Posterior vena cava (tissue), 2 donors: ENCODE measurements at places on chromosomes 5 and 9. TPM values are rescaled to one million over a fixed set of nuclear protein-coding genes. Genes with fewer than 3 reads are reported as not detected.

- DNase-seq, result no peak
These were observed 122.7 kb upstream of the LPAR1 start for GRCh38 chr9:111161015-111161415.

DNA sequence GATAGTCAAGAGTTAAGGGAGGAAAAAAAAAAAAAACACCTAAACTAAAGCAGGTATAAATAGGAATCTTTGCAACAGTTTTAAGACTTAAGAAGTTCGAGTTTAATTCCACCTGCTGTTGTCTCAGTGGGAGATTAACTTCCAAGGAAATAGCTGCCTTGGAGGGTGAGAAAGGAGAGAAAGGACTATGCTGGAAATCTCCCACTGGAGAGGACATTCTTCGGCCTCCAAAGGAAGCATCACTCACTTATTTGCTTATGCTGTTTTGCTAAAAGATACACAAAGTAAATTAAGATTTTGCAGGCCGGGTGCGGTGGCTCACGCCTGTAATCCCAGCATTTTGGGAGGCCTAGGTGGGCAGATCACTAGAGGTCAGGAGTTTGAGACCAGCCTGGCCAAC lies 317.9 kb upstream of the MPDZ start:
- DNase-seq, result no peak

GRCh38 chr5:57447658-57448057 lies 35.0 kb downstream of the ACTBL2 start:
- DNase-seq, result no peak

- DNase-seq, result no peak
These were observed 793.7 kb upstream of the RGMB start for GRCh38 chr5:97979740-97980139.

- DNase-seq, result no peak
These were observed 8.1 kb upstream of the PFDN1 start for GRCh38 chr5:140311011-140311467.

DNA sequence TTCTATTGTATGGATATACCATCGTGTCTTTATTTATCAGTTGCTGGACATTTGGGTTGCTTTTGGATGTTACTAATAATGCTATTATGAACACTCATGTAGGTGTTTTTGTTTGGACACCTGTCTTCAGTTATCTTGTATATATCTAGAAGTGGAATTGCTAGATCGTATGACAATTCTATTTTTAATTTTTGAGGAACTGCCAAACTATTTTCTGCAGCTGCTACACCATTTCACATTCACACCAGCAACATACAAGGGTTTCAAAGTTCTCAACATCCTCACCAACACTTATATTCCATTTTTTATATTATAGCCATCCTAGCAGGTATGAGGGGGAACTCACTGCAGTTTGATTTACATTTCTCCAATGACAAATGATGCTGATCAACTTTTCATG lies 324.6 kb downstream of the CAAP1 start:
- no peak for DNase-seq

DNA sequence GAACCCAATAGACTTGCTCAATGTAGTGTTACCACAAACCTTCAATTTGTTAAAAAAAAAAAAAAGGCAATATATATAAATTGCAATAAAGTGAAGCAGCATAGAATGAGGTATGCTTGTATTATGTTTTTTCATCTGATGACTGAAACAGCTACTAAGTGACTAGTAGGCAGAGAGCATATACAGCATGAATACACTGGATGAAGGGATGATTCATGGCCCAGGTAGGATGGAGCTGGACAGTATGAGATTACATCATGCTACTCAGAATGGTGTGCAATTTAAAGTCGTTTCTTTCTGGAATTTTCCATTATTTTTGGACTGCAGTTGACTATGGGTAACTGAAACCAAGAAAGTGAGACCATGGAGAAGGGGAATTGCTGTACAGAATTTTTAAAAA lies 161.2 kb downstream of the GNA14 start:
- DNase-seq, result no peak

DNA sequence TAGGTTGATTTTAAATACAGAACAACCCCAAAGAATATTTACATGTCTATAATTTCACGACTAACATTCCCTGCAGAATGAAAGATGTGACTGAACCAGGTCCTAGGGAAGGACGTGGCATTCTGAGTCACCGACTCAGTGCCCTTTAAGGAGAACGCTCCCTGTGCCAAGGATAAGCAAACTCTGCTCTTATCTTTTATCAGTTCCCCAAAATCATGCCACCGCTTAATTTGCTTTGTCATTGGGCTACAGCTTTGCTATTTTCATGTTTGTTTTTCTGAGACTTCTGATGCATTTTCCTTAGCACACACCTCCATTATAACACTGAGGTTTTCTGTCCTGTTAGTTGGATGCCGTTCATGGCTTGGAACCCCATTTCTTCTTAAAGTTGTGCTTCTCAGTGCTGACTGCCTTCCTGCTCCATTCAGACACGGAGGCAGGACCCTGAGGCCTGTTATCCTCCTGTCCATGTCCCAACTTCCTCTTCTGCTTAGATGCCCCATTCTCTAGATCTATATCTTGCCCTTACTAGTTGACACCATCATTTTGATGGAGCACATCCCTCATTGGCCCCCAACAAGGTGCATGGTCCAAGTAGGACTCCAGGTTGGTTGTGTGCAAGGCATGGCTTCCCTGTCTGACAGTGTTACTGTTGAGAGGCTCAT lies 11.2 kb upstream of the SEMA4D start:
- no peak for DNase-seq

DNA sequence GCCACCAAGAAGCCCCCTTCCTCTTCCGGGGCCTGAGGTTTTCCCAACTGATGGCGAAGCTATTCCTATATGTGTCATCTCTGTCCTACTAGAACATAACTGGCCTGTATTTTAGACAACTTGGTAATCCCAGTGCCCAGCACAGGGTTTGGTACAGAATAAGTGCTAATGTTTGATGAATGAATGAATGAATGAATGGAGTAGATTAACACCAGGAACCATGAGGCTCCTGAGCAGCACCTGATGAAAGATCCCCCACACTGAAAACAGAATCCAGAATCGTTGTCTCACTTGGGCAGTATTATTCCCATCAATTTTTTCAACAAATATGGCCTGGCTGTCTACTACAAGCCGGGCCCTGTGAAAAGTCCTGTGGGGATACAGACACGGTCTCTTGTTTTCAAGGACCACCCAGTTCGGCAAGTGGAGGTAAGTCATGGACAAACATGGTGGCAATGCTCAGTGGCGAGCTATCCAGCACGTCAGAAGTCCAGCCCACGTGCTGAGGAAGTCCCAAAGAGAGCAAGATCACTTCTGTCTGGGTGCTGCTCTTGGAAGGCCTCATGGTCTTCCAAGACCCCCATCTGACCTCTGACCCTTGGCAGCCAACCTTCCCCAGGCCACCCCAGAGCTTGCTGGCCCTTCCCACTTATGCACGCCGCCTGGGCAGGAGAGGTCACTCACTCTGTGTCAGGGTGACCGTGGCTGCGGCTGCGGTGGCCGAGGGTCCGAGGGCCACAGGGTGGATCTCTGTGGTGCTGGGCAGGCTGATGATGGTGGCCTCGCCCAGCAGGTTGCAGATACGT lies 1.0 kb downstream of the NAIF1 start:
- DNase-seq, result no peak

DNA sequence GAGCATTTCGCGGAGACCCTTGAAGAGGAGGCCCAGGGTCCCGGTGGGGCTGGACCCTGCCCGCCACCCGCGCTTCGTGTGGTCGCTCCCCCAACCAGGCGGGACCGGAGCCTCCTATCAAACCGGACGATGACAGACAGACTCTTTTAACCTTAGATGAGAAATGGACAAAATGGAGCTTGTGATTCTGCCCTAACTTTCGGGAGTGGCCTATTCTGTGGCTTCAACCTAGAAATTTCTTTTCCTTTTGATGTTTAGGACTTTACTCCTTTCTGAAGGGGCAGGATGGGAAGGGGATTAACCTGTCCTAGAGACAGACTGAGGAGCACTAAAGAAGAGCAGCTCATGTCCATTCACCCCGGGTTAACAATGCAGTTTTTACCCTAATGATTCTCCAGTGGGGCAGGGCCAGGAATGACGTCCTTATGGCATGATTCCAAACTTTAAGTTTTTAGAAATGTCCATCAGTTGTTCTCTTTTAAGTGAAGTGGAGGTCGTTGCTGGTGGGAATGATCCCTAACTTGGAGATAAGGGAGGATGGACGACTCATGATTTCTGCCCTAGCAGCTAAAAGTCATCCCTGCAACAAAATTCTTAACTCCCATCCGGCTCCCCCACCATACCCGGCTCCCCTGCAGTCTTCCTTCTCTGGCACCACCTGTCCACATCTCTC lies 1.0 kb downstream of the NIPSNAP3A start:
- no peak for DNase-seq

DNA sequence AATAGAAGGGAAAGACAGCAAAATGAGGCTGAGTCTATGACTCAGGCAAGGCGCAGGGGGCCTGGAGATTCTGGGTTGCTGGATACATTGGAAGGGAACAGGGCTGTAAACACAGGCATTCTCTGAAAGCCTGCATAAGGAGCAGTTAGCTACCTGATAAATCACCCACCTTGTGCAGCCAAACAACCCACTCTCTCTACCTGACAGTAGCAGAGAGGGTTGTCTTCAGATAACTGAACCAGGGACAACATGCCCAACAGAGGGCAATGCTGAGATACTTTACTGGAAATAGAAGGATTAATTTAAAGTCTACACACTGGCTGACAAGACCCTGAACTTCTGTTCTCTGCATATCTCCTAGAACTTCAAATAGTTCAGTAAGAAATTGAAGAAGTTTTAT lies 161.6 kb downstream of the KCTD16 start:
- DNase-seq, result no peak

- DNase-seq, result no peak
These were observed 107.8 kb upstream of the ADAMTSL1 start for GRCh38 chr9:18366184-18366583.

- DNase-seq, result no peak
These were observed 55.7 kb upstream of the COL15A1 start for GRCh38 chr9:98887918-98888510.

DNA sequence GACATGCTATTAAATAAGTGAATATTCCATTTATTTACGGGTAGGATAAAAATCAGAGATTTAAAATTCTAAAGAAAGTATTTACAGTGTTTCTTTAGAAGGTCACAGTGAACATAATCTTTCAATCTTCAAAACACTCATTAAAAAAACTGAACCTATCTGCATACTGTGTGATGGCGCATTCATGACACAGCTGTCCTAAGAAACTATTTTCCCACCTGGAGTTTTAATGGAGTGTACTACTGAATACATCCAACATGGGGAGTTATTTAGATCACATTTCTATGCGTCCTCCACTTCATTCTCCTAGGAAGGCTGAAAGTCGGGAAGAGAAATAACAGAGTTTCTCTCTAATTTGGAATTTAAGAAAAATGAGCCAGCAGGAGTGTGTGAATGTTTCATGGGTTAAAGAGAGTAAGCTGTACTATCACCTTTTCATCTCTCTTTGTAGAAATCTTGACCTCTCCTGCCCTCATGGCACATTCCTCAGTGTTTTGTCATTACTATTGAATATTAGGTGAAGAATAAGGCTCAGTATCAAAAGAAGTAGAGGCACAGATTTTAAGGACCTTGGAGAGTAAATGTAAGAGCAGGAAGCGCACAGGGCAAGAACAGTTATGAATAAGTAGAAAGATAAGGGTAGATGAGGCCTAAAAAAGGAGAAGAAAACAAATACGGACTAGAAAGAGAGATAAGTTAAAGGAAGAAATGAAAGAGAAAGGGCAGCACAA lies 551.2 kb upstream of the TUSC1 start:
- no peak for DNase-seq

DNA sequence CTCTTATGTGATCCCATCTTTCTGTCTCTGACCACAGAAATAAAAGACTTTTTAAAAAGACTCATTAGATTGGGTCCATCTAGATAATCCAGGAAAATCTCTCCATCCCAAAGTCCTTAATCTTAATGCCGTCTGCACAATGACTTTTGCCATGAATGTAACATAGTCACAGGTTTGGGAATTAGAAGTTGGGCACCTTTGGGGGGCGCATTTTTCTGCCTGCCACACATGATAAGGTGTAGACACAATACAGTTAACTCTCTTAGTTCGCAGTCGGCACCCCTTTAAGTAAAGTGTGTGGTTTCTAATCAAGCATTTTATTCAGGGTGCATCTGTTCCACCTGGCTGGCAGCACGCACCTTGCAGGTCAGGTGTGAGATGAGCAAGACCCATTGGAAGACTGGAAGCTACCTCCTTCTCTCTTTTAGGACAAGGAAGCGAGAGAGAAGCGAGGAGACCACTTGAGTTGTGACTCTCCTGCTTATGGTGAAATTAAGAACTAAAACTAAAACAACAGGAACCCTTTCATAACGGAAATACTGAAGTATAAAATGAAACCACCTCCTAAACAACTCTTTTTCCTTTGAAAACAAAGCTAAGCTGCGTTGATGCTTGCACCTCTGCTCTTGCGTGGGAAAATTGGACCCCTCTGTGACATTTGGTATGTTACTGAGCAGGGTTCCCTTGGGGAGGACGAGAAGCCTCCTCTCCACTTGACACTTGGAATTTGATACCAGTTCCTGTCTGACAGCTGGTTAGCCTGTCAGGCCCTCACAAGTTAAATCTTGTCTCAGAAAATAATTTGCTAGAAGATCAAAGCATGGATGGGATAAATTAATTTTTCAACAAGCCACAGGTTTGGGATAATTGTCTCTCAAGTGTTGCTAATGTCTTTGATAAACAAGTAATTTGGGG lies 304.6 kb upstream of the DMRT1 start:
- no peak for DNase-seq

GRCh38 chr5:133728475-133728874 lies 116.1 kb upstream of the FSTL4 start:
- DNase-seq, result no peak

DNA sequence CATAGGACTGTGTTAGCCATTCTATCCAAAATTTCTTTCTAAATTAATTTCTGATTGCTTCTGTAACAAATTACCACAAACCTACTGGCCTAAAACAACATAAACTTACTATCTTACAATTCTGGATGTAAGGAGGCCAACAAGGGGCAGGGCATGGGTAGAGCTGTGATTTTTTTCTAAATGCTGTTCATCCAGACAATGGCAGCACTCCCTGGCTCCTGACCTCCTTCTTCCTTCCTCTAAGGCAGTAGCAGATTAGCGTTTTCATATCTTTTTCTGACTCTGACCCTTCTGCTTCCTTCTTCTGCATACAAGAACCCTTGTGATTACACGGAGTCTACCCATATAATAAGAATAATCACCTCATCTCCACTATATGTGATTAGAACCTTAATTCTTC lies 1005.8 kb downstream of the CDH12 start:
- DNase-seq, result no peak

- no peak for DNase-seq
These were observed 31.9 kb upstream of the C5orf24 start for GRCh38 chr5:134813827-134814226.

IL9 gene
- total RNA-seq, result not detected

PCDHA5 gene
- 0.14 TPM for total RNA-seq

COL15A1 gene
- 129 TPM for total RNA-seq

PCDHA4 gene
- 0.32 TPM for total RNA-seq

CDX1 gene
- total RNA-seq, result 0.28 TPM

EIF4EBP3 gene
- 8.5 TPM for total RNA-seq

C9orf153 gene
- 0.24 TPM for total RNA-seq
